ENCODE measurements at places on chromosomes 3 and 15. TPM values are rescaled to one million over a fixed set of nuclear protein-coding genes. Genes with fewer than 3 reads are reported as not detected.

SLC28A2 gene
- total RNA-seq = not detected

CCR9 gene
- not detected for total RNA-seq

MKRN3 gene
- 1.0 TPM for total RNA-seq

GMNC gene
- not detected for total RNA-seq

CPB1 gene
- total RNA-seq = not detected

EFCAB12 gene
- 0.39 TPM for total RNA-seq

SAXO2 gene
- 0.76 TPM for total RNA-seq

SPINK8 gene
- not detected for total RNA-seq

DNA sequence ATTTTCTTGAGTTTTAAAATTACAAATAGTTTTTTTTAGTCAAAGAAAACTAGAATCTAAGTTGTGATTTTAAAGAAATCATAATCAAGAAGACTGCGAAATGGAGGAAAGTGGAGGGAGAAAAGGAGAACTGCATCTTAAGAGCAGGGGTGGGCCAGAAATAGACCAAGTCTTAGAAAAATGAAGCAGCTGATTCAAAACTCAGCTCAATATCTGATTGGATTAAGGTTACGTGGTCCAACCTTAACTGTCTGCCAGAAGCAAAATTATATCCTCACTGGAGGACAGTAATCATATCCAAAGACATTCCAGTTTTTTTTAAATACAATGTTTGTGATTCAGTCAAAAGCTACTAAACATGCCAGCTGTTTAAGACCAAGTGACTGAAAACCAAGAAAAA, 41.4 kb downstream of the CHSY1 start:
- no peak overlapping the region for H3K4me3 ChIP-seq
- H3K27me3 ChIP-seq = no peaks in the 10 kb centered on the region
- H3K36me3 ChIP-seq = peaks cover 34% of the 10 kb centered on the region
- DNase-seq = no peak

DNA sequence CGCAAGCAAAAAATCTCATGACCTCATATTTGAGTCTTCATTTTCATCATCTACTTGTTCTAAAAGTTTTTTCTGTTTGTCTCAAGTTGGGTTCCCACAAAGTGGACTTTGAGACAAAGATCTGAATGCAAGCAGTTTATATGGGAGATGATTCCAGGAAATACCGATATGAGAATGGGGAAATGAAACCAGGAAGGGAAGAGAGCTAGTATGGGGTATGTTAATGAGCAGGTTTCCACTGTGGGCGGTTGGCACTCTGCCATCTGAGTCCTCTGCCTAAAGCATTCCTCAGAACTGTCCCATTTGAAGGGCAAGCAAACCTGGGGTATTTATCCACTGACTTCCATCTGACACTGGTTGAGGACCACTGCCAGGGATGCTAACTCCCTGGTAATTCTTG, 8.8 kb downstream of the ADPRH start:
- H3K4me3 ChIP-seq = no peak overlapping the region
- peaks cover 10% of the 10 kb centered on the region for H3K36me3 ChIP-seq
- H3K4me1 ChIP-seq = peaks cover 24% of the 10 kb centered on the region
- H3K27ac ChIP-seq = peak overlapping the region; percentile 62

DNA sequence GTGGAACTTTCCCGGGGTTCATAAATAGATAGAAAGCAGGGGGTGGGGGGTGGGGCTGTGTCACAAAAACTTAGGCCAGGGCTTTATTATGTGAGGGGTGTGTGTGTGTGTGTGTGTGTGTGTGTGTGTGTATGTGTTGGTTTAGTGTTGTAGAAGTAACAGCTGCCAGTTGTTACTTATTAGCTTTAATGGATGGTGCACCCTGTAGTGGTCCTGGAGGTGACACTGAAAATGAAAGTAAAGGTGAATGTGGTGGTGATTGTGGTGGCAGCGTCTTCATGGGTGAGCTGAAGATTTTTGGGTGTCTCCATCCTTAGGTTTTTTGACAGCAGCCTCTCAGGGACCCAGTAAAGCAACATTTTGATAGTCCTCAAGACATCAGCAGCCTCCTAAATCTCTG, 449.9 kb downstream of the PDCD6IP start:
- no peak overlapping the region for H3K4me3 ChIP-seq
- H3K4me1 ChIP-seq = peaks cover 6% of the 10 kb centered on the region
- DNase-seq = no peak
- no peaks in the 10 kb centered on the region for H3K27me3 ChIP-seq
- no peaks in the 10 kb centered on the region for H3K36me3 ChIP-seq
- H3K27ac ChIP-seq = no peak overlapping the region

DNA sequence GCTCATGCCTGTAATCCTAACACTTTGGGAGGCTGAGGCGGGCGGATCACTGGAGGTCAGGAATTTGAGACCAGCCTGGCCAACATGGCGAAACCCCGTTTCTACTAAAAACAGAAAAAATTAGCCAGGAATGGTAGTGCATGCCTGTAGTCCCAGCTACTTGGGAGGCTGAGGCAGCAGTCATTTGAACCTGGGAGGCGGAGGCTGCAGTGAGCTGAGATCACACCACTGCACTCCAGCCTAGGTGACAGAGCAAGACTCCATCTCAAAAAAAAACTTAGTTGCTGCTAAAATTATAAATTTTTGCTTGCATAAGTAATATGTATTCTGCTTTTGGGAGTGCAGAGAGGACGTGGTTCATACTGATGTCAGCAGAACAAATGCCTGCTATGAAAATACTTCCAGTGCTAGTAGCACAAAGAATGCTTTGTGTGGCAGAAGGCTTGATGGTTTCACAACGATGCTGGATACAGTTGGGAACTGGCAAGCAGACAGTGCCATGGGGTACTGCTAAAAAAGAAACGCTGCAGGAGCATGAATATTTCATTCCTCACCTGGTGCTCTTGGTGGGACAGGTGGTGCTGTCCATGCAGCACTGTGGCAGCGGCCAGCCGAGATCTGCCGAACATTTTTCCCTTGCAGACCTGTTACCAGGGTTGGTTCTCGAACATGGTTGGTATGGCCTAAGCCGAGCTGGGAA, 31.1 kb downstream of the FBXL22 start:
- H3K4me1 ChIP-seq = peaks cover 11% of the 10 kb centered on the region
- H3K4me3 ChIP-seq = no peak overlapping the region
- DNase-seq = no peak
- H3K27ac ChIP-seq = no peak overlapping the region

DNA sequence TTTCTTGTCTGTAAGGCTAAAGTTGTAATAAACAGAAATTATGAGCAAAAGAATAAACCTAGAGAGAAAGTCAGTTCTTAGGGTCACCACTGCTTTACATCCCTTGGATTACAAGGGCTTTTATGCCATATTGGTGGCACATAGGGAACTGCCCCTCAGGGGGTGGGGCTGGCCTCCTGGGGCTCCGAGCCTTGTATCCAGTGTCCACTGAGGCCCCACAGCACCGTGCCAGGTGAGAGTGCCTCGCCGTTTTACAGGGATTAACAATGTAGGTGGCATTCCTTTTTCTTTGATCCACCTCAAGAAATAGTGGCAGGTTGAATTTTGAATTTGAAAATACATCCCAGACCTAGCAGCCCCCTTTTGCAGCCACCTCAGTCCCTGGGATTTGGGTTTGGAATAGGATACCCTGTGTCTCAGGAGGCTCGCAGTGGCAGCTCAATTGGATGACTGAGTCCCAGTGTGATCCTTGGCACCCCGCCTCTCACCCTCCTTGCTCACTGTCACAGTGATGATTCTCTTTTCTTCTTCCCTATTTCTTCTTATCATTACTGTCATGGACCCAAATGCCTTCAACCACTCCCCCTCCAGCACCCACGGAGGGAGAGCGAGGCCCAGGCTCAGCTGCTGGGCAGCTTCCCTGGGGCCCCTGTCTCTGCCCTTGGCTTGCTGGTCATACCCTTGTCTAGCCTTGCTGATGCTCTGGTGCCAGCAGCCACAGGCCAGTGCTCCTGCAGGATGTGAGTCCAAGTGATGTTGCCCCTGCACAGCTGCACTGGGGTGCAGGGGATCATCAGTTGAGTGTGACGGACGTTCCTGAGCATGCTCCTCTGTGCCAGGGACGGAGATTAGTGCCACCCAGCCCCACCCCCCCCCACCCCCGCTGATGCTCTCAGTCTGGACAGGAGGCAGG, 137.9 kb downstream of the DNAJB8 start:
- H3K36me3 ChIP-seq = no peaks in the 10 kb centered on the region
- no peak overlapping the region for H3K4me3 ChIP-seq
- no peak overlapping the region for H3K27ac ChIP-seq
- no peak for DNase-seq
- peaks cover 19% of the 10 kb centered on the region for H3K4me1 ChIP-seq
- H3K27me3 ChIP-seq = no peaks in the 10 kb centered on the region

DNA sequence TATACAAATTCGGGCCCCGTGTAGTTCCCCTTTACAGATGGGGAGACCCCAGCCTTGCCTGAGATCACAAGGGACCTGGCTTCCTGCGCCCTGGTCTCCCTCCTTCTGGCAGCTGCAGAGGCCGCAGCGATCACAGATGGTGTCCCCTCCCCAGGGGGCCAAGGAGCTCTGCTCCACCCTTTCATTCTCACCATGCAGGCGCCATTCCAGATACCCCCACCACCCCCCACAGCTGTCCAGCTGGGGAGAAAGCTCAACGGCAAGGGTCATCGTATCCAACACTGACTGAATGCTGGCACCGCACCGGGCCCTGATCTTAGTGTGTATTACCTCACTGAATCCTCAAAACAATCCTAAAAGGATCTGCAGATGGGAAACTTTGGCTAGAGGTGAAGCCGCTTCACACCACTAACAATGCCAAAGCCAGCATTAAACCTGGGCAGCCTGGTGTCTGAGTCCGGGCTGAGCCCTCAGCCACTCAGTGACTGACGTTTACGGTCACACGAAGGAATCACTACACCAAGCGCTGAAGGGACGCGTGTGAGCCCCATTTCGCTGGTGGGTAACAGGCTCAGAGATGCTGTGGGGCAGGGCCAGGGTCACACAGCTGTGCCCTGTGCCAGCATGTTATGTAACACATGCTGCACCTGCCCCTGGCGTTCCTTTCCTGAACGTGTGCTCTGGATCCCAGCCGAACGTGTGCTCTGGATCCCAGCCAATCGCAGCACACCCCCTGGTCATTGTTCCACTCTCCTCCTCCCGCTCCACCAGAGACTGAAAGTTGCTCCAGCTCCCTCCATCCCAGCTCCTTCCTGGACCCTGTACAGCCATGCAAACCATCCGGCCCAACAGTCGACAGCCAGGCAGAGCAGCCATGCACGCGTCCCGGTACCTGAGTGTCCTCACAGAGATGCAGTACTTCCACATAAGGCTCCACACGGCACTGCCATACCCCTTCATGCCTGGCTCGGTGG, 51.8 kb downstream of the IQSEC1 start:
- peaks cover 13% of the 10 kb centered on the region for H3K4me1 ChIP-seq
- H3K4me3 ChIP-seq = peak overlapping the region; percentile 64
- H3K36me3 ChIP-seq = no peaks in the 10 kb centered on the region
- H3K27me3 ChIP-seq = no peaks in the 10 kb centered on the region
- H3K27ac ChIP-seq = no peak overlapping the region

DNA sequence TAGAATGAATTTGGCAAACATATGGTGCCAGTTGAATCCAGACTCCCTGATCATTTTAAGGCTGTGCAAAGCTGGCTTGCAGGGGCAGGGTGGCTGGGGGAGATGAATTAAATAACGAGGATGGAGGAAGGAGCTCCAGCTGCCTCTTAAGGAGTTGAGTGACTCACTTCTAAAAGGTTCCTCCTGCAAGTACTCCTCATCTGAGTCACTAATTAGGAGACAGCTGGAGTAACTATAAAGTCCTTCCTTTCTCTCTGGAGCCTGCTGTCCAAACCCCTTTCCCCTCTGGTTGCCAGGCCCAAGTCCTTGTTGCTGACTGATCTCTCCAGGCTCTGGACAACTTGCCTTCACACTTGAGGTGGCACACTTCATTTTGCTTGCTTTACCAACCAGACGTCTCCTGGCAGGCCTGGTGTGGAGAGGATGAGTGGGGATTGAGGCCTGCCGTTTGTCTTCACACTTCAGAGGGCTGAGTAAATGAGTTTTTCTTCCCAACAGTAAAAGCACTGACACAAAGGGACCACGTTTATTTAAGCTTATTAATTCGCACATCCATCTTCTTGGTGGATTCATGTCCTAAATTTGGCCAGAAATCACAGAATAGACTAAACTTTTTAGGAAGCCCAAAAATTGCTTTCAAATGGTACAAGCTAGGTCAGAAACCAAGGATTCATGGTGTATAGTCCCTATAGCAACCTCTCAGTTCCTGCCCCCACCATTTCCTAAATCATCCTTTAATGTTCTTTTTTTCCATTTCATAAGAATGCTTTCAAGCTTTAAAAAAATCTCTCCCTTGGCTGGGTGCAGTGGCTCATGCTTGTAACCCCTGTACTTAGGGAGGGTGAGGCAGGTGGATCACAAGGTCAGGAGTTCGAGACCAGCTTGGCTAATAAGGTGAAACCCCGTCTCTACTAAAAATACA, 90.5 kb upstream of the MYRIP start:
- no peaks in the 10 kb centered on the region for H3K4me1 ChIP-seq
- H3K27me3 ChIP-seq = no peaks in the 10 kb centered on the region

GRCh38 chr3:14439501-14440167, 37.2 kb downstream of the SLC6A6 start:
- H3K4me1 ChIP-seq = peaks cover 28% of the 10 kb centered on the region
- no peak overlapping the region for H3K4me3 ChIP-seq
- DNase-seq = no peak
- H3K27me3 ChIP-seq = no peaks in the 10 kb centered on the region

- H3K4me3 ChIP-seq = no peak overlapping the region
- peaks cover 3% of the 10 kb centered on the region for H3K4me1 ChIP-seq
- H3K27ac ChIP-seq = no peak overlapping the region
- no peaks in the 10 kb centered on the region for H3K36me3 ChIP-seq
- peaks cover 31% of the 10 kb centered on the region for H3K27me3 ChIP-seq
Measured at GRCh38 chr15:98177966-98178592, 217.6 kb downstream of the ARRDC4 start.

DNA sequence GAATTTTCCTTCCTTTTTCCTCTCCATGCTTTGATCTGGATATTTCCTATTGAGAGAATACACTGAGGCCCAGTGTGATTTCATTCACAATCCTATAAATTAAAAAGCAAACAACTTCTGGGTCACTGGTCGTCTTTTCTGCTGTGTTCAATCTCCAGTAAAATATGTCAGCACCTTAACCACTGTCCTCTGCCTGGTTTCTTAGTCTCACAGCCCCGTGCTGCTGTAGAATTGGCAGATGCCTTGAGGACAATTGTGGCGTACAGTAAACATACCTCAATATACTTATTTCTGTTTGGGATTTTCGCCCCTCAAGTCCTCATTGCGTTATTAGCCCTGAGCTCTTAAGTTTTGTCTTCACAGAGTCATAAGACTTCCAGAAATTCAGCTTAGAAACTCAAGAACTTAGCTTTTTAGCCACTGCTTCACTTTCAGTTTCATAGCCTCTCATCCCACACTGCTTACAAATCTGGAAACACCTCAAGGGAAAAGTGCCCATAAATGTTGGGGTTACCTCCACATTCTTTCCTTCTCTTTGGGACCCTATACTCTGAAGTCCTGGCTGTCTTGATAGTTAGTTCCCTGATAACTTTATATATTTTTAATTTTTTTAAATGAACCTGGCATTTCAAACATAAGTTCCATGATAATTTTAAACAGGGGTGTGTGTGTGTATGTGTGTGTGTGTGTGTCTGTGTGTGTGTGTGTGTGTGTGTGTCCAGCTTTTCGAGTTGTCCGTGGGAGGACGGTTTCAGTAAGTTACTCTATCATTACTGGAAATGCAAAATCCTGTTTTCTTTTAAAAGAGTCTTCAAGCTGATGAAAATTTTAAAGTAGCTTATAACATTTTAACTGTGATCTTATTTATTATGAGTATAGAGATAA, 238.4 kb upstream of the CTDSPL start:
- H3K27ac ChIP-seq = no peak overlapping the region
- no peaks in the 10 kb centered on the region for H3K4me1 ChIP-seq
- H3K4me3 ChIP-seq = no peak overlapping the region
- no peak for DNase-seq
- H3K27me3 ChIP-seq = peaks cover 24% of the 10 kb centered on the region

Data from activated naive CD8-positive, alpha-beta T cell treated with anti-CD3 and anti-CD28 coated beads for 36 hours (primary cell).